ENCODE measurements at places on chromosomes 2 and 18. TPM values are rescaled to one million over a fixed set of nuclear protein-coding genes. Genes with fewer than 3 reads are reported as not detected.

ALK gene
- not detected for total RNA-seq

DNA sequence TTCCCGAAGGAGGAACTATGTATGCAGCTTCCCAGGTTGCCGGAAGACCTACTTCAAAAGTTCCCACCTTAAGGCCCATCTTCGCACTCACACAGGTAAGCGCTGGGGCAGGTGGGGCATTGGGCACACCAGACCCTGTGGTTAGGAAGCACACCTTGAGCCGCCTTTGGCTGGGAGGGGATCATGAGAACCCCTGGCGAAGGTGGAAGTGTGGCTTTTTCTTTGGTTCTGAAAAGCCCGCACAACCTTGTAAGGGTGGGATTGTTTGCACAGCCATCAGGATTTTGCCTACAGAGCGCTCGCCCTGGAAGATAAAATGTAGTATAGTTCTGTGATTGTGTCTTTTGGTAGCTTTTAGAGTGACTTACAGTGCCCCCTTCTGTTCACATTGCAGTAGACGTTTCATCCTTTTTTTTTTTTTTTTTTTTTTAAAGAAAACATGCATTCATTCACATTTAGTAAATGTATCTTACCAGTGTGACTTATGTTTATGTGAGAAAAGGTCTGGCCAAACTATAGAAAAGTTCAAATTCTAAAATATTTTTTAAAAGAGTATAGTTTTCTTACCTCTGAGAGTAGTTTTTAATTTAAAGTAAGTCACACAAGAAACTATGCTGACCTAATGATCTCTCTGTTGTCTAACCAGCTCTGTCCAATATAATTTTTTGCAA lies 5.3 kb downstream of the KLF11 start:
- DNase-seq = no peak

DNA sequence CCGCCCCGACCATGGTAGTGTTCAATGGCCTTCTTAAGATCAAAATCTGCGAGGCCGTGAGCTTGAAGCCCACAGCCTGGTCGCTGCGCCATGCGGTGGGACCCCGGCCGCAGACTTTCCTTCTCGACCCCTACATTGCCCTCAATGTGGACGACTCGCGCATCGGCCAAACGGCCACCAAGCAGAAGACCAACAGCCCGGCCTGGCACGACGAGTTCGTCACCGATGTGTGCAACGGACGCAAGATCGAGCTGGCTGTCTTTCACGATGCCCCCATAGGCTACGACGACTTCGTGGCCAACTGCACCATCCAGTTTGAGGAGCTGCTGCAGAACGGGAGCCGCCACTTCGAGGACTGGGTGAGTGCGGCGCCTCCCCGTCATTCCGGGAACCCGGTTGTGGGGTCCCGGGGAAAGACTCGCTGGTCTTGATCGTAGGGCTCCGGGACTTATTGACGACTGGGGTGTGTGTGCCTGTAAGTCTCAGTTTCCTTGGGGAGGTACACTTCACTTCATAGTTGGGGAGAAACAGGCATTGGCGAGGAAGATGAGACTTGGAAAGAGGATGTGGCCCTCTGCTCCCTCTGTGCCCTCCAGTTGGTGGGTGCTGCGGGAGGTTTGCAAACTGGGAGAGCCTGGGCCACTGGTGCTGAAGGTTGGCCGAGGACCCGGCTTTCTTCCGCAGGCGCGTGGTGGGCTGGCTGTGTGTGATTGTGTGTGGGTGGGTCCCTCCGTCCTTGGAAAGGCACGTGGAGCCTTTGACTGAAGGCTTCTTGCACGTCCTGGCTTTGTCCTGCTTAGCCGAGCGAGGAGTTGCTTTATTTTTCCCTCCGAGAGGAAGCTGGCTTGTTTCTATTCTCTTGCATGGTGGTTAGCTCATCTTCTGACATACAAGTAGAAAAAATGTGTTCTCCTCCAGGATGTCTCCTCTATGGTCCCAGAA lies 886 bp downstream of the PRKCE start:
- no peak for DNase-seq

- no peak for DNase-seq
Measured at GRCh38 chr18:2687390-2688001, 32.0 kb downstream of the SMCHD1 start.

Measured in glomerular endothelial cell (primary cell).